Left cardiac atrium (tissue), 4 donors: ENCODE measurements at places on chromosomes 1 and 21.
A peak's percentile ranks its signal among the peaks of the same experiment; 100 is the strongest.

DNA sequence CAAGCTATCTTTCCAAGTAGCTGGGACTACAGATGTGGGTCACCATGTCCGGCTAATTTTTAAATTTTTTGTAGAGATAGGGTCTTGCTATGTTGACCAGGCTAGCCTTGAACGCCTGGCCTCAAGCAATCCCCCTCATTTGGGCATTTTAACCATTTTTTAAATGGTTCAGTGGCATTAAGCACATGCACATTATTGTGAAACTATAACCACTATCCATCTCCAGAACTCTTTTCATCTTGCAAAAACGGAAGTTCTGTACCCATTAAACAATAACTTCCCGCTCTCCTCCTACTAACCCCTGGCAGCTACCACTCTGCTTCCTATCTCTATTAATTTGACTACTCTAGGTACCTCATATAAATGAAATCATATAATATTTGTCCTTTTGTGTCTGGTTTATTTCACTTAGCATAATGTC is 4.8 kb upstream of the IL6R start:
- DNase-seq: no peak

DNA sequence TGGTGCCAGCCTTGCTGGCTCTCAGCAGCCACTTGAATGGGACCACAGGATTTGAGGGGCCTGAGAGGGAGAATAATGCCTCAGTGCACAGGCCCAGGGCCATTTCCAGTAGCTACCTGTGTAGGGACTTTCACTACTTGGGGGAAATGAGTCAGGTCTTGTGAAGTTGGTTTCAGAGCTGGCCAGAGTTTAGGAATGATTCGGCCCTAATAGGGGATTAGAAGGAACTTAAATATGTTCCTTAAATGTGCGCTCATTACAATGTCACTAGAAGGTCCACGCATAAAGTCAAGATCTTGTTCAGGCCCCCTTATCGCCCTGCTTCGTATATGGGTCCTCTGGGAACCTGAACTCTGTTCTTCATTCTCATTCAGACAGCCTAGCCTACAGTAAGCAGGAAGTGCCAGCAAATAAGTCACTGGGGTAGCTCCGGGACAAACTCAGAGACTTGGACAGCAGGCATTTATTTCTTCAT is 5.6 kb upstream of the AKR1A1 start:
- no peak for DNase-seq

DNA sequence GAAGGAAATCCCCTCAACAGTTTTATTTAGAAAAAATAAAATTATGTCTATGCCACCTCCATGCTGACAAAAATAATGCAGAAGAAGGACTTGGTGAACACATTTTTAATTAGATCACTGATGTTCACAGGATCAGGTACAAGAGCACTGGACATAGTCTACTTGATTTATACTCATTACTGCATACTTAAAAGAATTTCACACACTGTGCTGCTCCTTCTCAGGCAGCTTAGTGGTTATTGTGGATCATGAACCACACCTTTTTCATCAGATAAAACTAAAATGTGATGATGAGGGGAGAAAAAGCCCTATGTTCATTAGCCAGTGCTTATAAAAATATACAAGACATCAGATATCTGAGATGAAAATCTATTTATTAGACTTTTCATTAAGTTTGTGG is 103.3 kb upstream of the DPH5 start:
- no peak for DNase-seq

- no peak for DNase-seq
Observed at GRCh38 chr1:194056169-194056568, 869.8 kb upstream of the B3GALT2 start.

- no peak for DNase-seq
Observed at GRCh38 chr21:31230937-31231336, 113.1 kb downstream of the TIAM1 start.

- no peak for DNase-seq
Observed at GRCh38 chr1:119531606-119532323, 24.8 kb downstream of the HSD3B1 start.

GRCh38 chr21:33041981-33042380 is 16.2 kb downstream of the OLIG2 start:
- DNase-seq: no peak

GRCh38 chr1:180221462-180221861 is 8.6 kb upstream of the LHX4 start:
- no peak for DNase-seq

- DNase-seq: no peak
Observed at GRCh38 chr1:47777322-47777721, 219.9 kb downstream of the TRABD2B start.

- DNase-seq: no peak
Observed at GRCh38 chr1:85862456-85862855, 154.2 kb upstream of the ZNHIT6 start.

- no peak for DNase-seq
Observed at GRCh38 chr1:23502951-23503350, 19.0 kb upstream of the ASAP3 start.

DNA sequence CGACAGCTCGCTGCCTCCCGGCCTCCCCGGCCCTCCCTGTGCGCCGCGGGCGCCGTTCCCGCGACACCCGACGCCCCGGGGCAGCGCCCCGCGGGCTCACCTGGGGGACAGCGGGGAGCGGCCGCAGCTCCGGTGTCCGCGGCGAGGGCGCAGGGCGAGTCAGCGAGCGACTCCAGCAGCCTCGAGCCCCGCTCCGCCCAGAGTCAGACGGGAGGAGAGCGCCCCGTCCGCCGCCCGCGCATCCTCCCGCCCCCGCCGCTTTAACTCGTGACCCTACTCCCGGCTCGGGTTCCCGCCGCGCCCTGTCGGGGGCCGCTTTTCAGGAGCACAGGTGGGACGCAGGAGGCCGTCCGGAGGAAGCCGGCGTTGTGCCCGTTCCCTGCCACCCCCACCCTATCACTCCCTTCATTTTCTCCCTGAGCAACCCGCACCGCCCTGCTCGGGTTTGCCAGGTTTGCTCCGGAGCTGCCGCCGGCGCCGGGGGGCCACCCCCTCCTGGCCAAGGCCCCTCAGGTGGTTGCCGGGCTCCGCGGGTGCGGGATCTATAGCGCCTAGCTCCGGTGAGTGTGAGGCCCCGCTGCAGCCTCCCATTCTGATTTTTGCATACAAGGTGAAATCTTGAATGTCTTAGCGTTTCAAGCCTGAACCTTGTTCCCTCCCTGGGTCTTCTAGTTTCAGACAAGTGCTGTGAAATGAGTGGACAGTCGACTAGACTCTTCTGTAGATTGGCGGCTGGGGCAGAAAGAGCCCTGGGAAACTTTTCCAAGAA is at the start of gene MCOLN3:
Gene MCOLN3 (minus strand): TSS at position 205 of the 769 bp plus-strand sequence. CDS start 3,140 bp downstream, outside the sequence.
- peak; percentile 43 for DNase-seq

- no peak for DNase-seq
Observed at GRCh38 chr1:181918880-181919525, 142.5 kb downstream of the ZNF648 start.

DNA sequence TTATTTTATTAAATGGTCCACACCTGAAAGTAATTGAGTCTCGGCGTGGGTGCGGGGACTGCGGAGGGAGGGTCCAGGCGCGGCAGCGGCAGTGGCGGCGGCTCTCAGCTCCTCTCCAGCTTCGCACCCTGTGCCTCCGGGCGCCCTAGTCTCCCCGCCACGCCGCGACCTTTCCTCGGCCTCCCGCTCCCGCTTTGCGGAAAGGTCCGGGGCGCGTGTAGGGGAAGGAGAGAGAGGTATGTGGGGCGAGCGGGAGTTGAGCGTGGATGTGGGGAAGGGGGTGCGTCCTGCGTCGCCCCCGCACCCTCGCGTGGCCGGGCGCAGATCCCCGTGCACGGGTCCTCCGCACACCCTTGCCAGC is 13.4 kb upstream of the ALX3 start:
- DNase-seq: peak; percentile 29

- DNase-seq: no peak
Observed at GRCh38 chr1:47184090-47184821, 5.6 kb downstream of the PDZK1IP1 start.

- no peak for DNase-seq
Observed at GRCh38 chr21:44589094-44589493, 3.2 kb downstream of the KRTAP10-6 start.

DNA sequence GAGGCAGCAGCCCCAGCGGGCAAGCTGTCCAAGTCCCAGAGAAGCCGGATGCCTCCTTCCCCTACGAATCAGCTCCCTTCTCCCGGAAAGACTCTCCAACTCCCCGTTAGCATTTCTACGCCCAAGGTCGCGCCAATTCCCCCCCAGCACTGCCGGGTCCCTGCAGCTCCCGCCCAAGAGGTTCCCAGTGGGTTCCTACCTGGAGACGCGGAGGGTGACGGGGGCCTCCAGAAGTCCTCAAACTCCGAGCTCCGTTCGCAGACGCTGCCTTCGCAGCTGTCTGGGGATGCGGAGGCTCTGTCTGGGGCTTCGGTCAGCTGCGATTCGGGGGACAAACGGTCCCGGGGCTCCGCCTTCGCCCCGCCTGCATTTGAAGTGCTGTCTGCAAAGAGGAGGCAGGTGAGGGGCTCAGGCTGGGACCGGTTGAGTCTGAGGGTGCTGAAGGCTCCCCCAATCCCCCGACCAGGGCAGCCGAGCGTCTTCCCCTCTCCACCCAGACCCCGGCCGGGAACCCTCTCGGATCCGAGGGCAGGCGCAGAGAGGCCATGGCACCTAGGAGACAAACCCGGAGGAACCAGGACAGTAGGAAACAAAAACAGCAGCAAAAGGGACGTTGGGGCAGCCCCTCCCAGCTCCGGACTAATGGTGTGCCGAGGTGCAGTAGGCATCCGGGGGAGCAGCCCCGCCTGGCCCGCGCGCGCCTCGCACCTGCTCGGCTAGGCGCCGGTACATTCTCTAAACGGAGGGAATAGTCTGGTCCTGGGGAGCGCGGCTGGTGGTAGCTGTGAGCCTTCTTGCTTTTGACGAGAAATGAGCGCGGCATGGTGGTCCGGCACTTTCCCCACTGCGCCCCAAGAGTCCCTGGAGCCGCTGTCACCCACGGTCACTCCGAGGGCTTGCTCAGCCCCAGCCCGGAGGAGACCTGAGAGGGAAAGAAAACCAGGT is 3.8 kb downstream of the GFI1 start:
- DNase-seq: no peak

DNA sequence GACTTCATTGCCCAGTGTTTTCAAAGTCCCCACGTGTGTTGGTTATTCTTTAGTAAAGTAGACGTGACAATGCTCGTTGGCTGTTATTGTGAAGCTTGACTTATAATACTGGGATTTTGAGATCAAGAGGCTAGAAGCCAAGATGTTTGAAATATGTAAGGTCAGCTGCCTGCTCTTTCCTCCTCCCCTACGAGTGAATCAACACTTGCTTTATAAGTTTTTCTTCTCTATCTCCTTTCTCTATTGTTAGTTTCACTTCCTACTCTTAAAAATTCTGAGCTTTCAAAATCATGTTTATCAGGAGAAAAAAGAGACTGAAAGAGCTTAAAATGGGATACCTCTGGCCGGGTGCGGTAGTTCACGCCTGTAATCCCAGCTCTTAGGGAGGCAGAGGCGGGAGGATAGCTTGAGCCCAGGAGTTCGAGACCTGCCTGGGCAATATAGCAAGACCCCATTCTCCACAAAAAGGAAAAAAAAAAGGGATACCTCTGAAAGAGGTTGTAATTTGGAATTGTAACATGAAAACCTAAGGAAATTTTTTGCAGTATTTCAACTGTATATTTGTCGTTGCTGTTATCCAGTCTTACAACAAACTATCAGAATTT is 72.0 kb downstream of the EPB41 start:
- DNase-seq: no peak

DNA sequence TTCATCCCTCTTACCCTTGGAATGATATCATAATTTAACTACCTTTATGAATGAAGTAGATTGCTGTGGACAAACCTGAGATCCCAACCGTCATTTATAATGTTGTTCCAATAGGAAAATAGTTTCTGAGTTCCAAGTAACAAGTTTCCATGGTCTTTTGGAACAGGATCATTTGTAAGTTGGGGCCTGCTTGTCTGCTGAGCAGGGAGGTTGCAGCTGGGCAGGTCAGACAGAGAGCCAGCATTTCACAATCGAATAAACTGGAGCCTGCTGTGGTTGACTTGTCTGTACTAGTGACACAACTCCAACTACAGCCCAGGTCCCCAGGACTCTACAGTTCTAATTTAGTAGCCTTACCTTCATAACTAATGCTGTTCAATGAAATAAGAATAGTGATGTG is 18.6 kb upstream of the RALGPS2 start:
- DNase-seq: no peak

DNA sequence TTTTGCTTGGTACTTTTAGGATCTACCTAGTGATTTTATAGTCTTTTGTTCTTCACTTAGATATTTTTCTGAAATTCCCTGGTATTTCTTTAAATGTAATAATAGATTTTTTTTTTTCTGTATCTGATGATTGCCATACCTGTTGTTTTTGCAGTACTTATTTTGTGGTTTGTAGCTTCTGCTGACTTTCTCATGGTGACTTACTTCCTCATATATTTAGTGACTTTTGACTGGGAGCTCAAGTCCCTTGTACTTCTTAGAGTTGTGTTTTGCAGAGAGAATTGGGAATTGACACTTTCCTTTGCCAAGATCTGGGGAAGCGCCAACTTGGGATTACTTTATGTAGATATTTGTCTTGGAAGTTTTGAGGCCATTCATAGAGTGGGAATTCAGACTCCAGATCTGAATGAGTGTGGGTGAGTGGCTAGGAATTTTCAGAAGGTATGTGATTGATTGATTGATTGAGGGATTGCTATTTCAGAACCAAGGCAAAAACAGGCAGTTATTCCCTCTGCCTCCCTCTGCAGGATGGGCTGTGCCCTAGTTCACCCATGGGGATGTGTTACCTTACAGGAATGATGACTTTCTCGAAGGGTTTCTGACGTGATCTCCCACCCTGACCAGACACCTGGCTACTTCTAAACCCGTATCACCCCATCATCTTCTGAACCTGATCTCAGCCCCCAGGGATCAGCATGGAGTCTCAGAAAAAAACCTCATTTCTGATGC is 219.5 kb downstream of the URB2 start:
- no peak for DNase-seq

DNA sequence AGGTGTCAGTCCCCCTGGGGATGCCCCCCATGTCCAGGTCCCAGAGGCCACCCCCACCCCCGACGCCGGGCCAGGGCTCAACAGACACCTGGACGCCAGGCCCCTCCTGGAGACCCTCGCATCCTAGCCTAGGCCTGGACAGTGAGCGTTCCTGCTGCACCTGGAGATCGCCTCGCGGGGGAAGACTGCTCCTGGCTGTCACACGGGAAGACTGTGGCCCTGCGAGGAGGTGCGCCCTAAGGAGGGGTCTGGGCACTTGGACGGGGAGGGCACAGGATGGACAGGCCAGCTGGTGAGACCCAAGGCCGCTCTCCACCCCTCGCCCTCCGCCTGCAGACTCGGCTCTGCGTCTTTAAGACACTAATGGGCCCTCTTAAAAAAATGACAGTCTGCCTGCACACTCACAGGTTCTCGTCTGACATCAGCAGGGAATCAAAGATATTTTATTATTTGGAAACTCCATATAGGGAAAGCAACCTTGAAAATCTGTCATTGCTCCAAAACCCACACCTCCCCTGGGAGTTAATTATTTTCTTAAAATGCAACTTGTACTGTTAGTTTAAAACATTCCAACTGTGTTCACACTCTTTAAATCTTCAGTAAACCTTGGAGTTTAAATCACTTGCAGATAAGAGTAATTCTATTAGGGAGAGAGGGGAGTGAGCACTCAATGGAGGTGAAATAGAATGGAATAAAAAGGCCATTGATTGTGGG is 45.6 kb upstream of the ACTRT2 start:
- DNase-seq: no peak

- no peak for DNase-seq
Observed at GRCh38 chr1:2258996-2259395, 30.9 kb downstream of the SKI start.
